H9 (cell line): ENCODE measurements at places on chromosomes 4 and X.

DNA sequence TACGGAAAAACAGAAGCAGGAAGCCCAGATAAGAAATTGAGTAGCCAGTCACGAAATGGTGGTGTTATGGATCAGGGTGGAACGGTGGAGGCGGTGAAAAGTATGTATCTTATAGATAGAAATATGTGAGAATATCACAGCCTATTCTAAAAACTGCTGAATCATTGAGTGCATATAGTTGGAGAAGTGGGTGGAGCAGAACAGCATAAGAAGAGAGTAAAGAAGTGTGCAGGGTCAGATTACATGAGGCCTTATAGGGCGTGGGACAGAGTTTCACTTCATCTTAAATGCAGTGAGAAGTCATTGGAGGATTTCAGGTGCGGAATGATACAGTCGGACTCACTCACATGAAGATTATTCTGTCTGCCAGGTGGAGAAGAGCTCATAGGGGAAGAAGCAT is 293.1 kb downstream of the TRIML1 start:
- no peak for DNase-seq

GRCh38 chrX:41265615-41266014 is 68.3 kb upstream of the DDX3X start:
- DNase-seq, result no peak

- no peak for DNase-seq
Observed at GRCh38 chr4:147714575-147715401, 17.1 kb upstream of the ARHGAP10 start.

- no peak for DNase-seq
Observed at GRCh38 chr4:94856030-94856429, 98.3 kb downstream of the BMPR1B start.

- DNase-seq, result no peak
Observed at GRCh38 chr4:3376266-3376665, 65.5 kb upstream of the HGFAC start.

DNA sequence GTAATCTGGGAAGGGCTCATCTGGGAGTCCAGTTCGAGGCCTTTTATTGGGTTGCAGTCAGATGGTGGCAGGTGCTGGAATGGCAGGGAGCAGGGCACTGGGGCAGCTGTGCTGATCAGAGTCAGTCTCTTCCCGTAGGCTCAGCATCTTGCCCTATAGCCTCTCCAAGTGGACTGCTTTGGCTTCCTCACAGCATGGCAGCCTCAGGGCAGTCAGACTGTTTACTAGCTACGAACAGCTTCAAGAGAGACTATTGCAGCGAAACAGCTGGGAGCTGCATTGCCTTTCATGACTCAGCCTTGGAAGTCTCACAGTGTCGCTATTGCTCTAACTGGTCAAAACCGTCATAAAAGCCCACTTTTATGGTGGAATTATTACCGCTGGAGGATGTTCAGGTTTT is 26.8 kb upstream of the DUSP21 start:
- no peak for DNase-seq

- no peak for DNase-seq
Observed at GRCh38 chr4:171954650-171955049, 141.4 kb downstream of the GALNTL6 start.

DNA sequence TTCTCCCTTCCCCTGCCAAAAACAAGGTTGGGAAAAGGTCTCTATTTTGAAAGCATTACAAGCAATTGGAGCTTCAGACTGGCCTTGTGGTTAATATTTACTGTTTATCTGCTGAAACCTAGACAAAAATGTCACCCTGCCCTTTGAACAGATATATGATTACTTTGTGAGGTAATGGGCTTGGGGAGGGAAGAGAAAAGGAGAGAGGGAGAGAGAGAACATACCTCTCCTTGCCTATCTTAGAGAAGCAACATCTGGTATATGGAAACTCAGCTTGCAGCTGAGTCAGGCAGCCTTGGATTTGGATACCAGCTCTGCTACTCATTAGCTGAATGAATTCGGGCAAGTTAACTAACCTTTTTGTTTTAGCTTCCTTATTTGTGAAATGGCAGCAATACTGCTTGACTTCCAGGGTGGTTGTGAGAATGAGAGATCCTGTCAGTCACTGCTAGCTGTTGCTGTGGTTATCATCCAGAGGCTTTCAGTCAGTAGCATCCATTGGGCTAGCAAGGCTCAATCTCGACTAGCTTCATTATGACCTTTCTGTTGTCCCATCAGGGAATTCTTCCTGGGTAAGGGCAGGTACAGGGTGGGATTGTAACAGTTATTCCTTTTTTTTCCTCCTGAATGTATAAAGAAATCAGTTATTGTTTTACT is 41.1 kb downstream of the ZFX start:
- DNase-seq, result no peak

GRCh38 chr4:150358691-150359090 is 223.3 kb upstream of the MAB21L2 start:
- DNase-seq, result no peak

- no peak for DNase-seq
Observed at GRCh38 chr4:173777921-173778320, 247.9 kb upstream of the HAND2 start.

GRCh38 chr4:173801361-173801760 is 271.3 kb upstream of the HAND2 start:
- DNase-seq, result no peak

DNA sequence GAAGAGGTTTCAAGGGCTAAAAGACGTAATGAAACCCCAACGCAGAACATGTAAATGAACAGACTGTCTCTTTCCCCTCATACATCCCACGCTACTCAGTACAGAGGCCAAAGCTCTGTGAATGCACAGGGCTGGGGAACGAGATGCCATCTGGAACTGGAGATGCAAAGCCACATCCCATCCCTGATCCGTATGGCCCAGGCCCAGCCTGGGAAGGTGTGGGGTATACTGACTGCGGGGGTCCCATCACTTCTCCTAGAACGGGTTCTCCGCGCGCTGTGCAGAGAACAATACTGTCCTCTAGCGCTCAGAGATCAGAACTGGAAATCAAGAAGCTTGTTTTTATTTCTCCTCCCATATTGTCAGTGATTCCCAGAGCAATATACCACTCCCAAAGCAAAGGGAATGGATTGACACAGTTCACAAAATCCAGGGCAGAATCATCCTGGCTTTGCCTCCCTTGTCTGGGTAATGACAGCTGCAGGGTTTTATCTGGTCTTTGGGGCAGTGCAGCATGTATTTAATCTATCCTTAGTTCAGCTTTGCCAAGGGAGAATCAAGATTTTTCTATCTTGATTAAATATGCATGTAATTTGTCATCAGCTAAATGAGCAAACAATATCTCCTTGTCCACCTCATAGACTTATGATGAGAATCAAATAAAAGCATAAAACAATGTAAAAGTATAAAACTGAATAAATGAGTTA is 47.3 kb upstream of the TLR3 start:
- peak; percentile 68 for DNase-seq

DNA sequence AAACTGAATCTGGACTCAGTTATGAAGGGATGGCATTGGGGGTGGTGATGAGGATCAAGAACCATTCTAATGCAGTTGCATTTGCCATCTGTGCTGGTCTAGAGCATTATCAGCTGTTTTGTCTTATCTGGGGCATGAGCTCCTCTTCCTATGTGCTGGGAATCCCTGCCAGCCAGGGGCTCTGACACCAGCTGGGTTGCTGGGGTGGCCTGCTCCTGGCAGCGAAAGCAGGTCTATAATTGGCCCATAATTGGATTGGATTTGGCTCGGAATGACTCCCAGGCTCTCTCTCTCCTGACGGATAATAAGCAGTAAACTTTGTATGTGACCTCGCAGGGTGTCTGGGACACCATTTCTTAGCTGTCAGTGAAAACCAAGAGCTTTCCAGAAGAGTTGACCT is 34.1 kb downstream of the SMPX start:
- no peak for DNase-seq

GRCh38 chr4:152660526-152660925 is 19.3 kb downstream of the TMEM154 start:
- DNase-seq, result no peak

- no peak for DNase-seq
Observed at GRCh38 chrX:78997870-78998558, 52.8 kb downstream of the P2RY10 start.

- DNase-seq, result no peak
Observed at GRCh38 chrX:123975180-123975579, 13.7 kb downstream of the STAG2 start.

DNA sequence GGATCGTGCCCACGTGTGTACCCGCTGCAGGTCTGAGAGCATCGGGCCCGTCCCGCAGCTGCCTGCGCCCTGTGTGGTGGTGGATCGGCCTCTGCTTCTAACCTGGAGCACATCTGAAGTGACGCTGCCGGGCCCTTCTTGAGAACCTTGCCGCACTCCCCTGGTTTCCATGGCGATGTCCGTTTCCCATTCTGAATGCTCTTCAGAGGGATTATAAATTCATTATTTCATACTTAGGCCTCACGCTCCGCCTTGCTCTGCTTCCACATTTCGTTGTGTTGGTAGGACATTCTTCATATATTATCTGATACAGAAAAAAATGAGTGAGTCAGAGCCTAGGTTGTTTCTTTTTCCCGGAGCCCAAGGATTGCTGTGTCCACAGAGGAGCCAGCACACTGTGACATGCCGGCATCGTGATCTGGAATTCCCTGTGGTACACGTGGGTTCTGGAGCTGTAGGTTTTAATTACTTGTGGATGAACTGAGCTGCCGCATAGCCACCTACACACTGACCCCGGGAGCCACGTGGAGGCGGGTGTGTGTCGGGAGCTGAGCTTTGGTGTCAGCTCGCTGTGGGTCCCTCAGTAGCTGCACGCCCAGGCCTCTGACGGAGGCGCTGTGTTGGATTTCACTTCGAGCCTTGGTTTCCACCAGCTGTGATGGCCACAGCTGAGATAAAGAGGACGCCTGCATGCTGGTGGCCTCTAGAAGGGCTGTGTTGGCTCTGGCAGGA is 63.4 kb downstream of the PSAPL1 start:
- DNase-seq, result no peak

DNA sequence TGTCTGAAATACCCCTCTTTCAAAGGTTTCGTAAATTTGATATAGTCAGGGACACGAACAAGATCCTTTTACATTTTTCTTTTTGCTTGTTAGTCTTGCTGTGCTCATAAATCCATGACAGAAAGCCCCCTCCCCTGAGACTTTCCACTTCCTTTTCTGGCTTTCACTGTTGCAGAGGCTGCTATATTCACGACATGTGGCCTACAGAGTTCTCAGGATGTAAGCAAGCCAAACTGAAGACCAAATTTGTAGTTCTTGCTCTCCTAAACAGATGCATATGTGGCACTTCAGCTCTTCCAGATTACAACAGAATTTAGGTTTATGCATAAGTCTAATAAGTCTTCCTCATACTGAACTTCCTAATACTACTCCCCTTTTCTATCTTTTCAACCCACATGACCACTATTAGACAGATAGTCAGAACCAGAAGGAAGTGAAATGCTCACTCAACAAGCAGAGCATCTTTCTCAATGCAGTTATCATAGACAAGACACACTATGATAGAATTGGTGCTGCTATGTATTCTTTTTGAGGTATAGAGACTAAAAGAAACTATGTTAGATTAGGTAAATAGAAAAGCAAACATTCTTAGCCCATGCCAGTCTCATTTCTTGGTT is 15.0 kb downstream of the BTK start:
- DNase-seq, result no peak

DNA sequence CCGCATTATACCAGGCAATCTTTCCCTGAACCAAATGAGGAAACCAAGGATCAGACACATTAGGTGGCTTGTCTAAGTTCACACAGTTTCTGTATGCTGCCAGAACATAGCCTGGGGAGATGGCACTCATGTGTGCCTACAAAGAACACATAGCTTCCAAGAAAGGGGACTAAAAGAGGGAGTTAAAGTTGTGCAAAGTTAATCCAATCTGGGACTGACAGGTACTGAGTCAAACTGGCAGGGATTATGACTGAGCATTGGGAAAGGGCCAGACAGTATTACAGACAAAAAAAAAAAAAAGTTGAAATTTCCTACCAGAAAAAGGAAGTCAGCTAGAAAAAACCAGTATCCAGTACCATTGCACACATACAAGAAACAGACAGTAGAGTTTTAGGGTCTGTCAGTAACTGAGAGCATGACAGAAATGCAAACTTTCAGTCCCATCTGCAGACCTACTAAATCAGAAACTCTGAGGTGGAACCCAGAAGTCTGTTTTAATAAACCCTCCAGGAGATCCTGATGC is 37.2 kb downstream of the ADAMTS3 start:
- DNase-seq, result no peak

DNA sequence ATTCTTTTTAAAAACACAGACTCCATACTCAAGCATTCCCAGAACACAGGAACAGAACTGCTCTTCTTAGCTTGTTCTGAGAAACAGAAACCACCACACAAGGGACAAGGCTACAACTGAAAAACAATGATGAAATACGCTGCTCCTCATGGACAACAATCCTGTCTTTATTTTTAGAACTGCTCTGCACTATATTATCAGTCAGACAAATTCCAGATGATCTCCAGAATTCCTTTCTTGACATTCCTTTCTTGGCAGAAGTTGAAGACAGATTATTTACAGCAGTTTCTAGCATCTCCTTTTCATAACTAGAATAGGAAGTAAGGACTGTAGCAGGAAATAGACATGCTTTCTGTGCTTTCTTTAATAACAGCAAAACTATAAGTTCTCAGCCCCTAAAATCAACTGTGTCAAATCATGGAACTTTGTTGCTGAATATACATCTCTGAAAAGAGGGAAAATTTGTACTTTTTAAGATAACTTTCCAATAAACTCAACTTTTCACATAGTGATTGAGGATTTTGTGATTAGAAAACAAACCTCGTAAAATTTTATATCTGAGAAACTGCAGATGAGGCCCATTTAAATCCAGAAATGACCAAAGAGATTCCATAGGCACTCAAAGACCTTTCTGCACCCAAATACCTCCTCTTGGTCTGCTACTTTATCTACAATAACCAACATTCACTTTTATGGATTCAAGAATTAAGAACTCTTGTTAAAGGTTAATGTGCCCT is 35.9 kb downstream of the ANTXR2 start:
- no peak for DNase-seq

- DNase-seq, result no peak
Observed at GRCh38 chr4:38281371-38282071, 321.3 kb downstream of the PTTG2 start.

- DNase-seq, result no peak
Observed at GRCh38 chrX:134396174-134396573, 63.8 kb upstream of the HPRT1 start.

- DNase-seq, result no peak
Observed at GRCh38 chr4:25523405-25523804, 132.2 kb upstream of the SLC34A2 start.

- no peak for DNase-seq
Observed at GRCh38 chr4:121098266-121098665, 25.9 kb upstream of the NDNF start.

GRCh38 chr4:1451106-1451751 is 45.0 kb upstream of the NKX1-1 start:
- no peak for DNase-seq
